ENCODE measurements at places on chromosomes 16 and 17.

DNA sequence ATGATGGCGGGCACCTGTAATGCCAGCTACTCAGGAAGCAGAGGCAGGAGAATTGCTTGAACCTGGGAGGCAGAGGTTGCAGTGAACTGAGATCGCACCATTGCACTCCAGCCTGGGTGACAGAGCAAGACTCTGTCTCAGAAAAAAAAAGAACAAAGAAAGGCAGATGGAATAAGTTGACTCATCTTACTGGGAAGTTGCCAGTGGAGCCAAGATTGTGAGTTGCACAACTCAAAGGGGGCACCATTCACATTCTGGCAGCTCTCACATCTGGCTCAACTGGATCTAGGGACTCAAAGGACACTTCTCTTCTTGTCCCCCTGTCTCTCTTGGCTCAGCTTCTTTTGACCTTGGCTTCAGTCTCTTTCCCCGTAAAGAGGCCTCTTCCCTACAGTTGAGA lies 53.7 kb upstream of the ETV4 start:
- DNase-seq = no peak

GRCh38 chr17:77884019-77884418 lies 74.5 kb upstream of the TNRC6C start:
- no peak for DNase-seq

GRCh38 chr17:68141050-68141449 lies 105.5 kb downstream of the KPNA2 start:
- DNase-seq = no peak

DNA sequence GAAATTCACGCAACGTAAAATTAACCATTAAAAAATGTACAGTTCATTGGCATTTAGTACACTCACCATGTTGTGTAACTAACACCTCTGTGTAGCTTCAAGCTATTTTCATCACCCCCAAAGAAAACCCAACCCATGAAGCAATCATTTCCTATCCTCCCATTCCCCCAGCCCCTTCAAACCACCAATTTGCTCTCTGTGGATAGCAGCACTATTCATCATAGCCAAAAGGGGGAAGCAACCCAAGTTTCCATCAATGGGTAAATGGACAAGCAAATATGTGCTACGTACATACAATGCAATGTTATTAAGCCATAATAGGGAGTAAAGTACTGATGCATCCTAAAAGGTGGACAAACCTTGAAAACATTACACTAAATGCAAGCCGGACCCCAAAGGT lies 10.9 kb upstream of the KRT222 start:
- no peak for DNase-seq

DNA sequence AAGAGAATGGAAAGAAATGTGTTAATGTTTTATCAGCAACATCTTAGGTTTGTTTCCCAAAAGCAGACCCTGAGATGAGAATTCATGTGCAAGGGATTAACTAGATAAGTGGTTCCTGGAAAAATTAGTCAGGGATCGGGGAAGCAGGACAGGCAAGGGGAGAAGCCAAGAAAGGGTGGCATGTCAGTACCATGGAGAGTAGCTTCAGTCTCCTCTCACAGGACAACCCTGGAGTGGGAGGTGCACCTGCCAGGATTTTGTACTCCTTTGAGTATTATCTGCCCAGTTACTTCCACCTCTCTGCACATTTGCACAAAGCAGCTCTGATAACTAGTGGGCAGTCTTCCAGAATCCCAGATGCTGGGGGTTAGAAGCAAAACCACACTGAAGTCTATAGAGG lies 117.0 kb downstream of the RGS9 start:
- no peak for DNase-seq

DNA sequence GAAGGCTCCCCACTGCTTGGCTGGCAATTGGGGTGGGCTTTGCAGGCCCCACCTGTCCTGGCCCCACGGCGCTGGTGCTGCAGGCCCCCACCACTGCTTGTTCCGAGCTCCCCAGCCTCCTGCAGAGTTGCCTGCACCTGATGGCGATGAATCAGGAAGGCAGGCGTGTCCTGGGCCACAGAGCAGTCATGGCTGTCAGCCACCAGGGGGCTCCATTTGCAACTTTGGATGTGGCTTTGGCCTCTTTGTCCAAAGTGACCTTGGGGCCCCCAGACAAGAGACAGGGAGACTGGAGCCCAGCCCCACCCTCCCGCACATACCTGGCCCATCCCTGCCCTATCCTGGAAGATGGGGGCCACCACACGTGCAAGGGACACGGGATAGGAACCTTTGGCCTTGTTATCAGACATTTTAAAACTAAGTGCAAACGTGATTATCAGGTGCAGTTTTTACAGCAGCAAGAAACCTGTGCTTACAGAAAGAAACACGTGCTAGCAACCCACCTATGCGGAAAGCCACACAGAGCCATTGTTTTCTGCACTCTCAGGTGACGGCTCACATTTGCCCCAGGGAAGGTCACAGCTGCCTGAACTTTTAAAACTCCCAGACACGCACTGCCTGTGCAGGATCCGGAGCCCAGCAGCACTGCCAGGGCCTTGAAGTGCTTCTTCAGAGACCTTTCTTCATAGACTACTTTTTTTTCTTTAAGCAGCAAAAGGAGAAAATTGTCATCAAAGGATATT lies at the start of gene DNASE1:
Gene DNASE1, plus strand, starts transcription at position 443 of the 743 bp plus-strand sequence. CDS start 683 bp downstream, outside the sequence.
- no peak for DNase-seq

DNA sequence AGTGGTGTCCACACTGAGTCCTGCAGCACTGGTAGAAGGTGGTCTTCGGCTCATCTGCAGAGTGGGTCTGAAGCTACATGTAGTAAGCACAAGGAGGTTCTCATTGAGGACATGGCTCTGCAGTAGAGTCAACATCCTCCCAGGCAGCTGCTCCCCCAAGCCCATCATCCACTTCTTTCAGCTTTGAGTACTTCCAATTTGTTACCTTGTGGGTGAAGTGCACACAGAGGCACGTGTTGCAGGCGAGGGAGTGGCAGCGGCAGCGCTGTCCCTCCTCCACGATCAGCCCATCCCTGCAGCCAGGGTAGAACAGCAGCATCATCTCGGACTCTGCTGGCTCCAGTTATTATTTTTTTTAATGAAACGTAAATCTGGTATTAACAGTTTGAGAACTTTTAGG lies 1.8 kb upstream of the SSTR2 start:
- DNase-seq = no peak

- DNase-seq = no peak
Measured at GRCh38 chr16:78786635-78787034, 687.2 kb downstream of the WWOX start.

- peak; percentile 58 for DNase-seq
Measured at GRCh38 chr17:44219108-44219615, 313 bp downstream of the UBTF start.

GRCh38 chr16:11681556-11681955 lies 13.3 kb downstream of the SNN start:
- no peak for DNase-seq

DNA sequence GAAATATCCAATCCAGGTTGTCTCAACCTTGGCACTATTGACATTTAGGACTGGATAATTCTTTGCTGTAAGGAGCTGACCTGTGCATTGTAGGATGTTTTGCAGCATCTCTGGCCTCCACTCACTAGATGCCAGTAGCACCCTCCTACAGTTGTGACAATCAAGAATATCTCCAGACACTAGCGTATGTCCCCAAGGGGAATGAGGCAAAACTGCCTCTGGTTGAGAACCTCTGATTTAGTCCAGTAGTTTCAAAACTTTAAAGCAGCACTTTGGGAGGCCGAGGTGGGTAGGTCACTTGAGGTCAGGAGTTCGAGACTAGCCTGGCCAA lies 48.4 kb downstream of the IQCK start:
- no peak for DNase-seq

DNA sequence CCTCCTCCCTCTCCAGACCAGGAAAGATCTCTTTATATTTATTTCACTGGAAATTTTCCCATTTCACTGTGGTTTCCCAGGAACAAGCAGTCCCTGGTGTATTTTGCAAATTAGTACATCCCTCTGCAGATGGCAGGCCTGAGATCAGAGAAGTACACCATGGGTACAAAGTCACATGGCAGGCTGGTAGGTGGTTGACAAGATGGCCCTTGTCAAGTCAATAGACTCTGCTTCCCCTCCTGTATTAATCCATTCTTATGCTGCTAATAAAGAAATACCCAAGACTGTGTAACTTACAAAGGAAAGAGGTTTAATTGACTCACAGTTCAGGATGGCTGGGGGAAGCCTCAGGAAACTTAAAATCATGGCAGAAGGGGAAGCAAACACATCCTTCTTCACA lies 51.6 kb upstream of the KSR1 start:
- no peak for DNase-seq

DNA sequence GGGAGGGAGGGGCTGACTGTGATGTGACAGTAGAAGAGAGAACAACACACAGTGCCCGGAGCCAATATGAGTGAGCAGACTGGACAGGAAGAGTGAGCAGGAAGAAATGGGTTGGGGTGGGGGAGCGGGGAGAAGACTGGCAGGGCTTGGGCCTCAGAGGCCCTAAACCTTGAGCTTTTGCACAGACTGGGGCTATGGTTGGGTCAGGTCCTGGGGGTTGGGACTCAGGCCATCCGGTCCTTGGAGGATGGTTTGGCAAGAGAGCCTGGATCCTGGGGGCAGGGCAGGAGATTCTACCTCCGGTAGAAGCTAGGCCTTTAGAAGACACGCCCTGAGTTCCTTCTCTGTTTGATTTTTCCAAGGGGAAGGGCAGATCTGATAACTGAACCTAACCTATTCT lies 1.1 kb downstream of the CAMTA2 start:
- no peak for DNase-seq

DNA sequence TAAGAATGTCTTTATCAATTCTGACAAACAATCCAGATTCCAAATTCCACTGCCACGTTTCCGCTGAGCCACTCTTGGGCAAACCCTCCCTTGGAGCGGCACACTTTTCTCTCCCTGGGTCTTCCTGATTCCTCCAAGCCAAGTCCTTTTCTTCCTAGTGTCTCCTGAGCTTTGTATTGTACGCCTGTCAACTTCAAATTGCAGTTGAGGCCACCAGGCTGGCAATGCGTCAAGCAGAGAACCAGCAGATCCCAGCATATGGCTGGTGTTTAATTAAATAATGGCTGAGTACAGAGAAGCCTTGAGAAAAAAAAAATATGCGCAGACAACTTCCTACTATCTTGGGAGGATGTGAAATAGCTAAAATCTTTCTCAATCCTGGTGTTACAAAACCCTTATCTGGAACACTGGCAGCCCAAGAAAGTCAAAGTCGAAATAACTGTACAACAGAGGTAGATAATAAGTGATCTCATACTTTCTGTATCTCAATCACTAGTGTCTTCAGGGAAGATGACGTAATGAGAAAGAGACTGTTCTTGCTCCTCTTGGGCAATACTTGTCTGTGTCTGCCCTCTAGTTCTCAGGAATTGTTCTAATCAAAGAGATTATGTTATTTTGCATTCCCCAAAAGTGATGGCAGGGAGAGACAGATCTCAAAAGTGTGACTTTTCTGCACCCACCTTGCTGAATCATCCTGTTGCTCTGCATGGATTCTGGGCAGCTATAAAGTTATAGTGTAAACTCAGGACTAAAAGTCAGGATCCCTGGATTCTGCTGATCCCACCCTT lies 15.0 kb downstream of the SMIM36 start:
- DNase-seq = no peak

- DNase-seq = no peak
Measured at GRCh38 chr17:33798308-33798707, 456.8 kb upstream of the CCL2 start.

DNA sequence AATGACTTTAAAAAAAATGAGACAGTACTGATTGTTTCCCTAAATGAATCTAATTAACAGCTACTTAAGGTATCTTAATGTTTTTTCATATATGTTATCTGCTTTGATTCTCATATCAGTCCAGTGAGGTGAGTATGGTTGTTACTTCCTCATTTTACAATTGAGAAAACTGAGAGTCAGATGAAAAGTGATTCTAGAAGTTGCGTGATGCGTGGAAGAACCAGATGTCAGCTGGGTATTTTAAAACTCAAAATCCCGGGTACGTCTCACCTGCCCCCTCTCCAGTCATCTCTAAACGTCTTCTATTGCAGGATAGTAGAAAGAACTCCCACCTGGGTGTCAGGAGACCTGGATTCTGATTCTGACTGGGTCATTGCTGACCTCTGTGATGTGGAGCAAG lies 89.2 kb downstream of the MAP2K6 start:
- no peak for DNase-seq

- DNase-seq = no peak
Measured at GRCh38 chr16:70432356-70432722, 6.6 kb downstream of the ST3GAL2 start.

GRCh38 chr17:4569591-4569990 lies 9.2 kb upstream of the GGT6 start:
- DNase-seq = no peak

- DNase-seq = peak; percentile 45
Measured at GRCh38 chr17:66904760-66905624, 59.5 kb upstream of the CACNG4 start.

DNA sequence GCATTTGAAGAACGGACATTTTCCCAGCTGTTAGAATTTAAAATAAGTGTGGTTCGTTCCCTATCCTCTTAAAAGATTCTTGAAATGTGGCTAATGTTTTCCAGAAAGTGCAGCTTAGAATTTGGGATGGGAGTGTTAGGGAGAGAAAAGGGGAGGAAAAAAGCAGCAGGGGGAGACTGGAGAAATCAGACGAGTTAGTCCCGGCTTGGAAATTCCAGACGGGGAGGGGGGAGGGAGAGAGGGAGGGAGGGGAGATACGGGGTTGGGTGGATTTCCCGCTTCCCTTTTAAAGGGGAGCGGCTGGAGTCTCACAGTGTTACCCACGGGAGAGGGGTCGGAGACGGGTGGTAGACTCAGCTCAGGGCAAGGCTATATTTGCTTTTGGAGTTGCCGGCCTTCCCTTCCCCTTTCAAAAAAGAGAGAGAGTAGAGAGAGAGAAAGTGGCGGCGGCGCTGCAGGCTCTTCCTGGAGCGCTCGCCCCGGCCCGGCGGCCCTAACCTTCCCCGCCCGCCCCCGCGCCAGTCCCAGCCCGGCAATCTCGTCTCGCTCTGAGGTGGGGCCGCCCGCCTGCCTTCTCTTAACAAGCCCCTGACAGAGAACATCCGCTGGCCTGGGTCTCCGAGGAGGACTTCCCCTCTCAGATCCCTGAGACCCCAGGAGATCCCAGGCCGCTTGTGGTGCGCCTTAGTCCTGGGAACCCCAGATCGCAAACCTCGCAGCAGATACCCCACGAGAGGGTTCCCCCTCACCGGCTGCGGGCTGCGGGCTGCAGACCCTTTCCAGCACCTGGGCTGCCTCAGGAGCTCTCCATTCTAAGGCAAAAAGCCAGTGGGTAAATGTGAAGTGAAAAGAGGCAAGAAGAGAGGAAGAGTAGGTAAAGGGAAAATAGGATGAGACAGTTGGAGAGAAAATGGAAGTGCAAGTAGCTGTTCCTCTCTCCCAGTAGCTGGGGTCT lies 6.6 kb downstream of the IGF2BP1 start:
- peak; percentile 61 for DNase-seq

- DNase-seq = no peak
Measured at GRCh38 chr16:85445064-85445778, 167.9 kb upstream of the GSE1 start.

- DNase-seq = no peak
Measured at GRCh38 chr16:81522108-81522701, 77.6 kb downstream of the CMIP start.

- peak; percentile 90 for DNase-seq
Measured at GRCh38 chr17:40121181-40122135, at the start of gene MSL1. Gene MSL1, plus strand, starts transcription at chr17:40121971. Its CDS starts 642 bp downstream, at chr17:40122613.

- no peak for DNase-seq
Measured at GRCh38 chr17:80984749-80985148, 6.9 kb upstream of the CHMP6 start.

Measured in mesothelial cell of epicardium (in vitro differentiated cells).